ENCODE measurements at places on chromosomes 5 and 9.

- no peak for DNase-seq
Measured at GRCh38 chr5:95641741-95642220, 4.8 kb upstream of the RFESD start.

DNA sequence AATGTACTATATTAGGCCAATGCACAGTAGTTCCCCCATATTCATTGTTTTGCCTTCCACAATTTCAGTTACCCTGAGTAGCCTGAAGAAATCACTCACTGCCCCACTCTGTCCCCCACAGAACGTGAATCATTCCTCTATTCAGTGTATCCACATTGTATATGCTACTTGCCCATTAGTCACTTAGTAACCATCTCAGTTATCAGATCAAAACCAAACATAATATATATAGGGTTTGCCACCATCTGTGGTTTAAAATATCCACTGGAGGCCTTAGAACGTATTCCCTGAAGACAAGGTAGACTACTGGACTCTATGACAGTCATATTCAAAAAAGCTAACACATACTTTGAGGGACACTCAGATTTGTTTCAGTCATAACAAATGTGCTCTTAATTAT lies 465.7 kb upstream of the RGMB start:
- DNase-seq, result no peak

- no peak for DNase-seq
Measured at GRCh38 chr9:96241391-96241809, 60.6 kb downstream of the HSD17B3 start.

DNA sequence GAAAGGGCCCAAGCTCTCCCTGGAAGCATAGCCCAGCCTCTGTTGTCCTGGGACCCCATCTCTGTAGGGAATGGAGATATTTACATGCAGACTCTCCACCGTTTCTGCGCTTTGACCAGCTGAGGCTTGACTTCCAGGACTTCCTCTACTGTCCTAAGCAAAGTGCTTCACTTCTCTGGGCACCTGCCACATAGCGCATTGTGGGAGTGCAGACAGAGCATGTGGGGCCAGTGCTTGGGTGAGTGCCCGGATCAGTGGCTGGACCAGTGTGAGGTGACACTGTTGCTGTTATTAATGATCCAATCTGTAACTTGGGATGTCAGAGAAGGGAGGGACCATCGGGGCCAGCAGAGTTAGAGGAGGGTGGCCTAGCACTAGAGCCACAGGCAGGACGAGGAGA lies 10.5 kb downstream of the CXCL14 start:
- DNase-seq, result no peak

DNA sequence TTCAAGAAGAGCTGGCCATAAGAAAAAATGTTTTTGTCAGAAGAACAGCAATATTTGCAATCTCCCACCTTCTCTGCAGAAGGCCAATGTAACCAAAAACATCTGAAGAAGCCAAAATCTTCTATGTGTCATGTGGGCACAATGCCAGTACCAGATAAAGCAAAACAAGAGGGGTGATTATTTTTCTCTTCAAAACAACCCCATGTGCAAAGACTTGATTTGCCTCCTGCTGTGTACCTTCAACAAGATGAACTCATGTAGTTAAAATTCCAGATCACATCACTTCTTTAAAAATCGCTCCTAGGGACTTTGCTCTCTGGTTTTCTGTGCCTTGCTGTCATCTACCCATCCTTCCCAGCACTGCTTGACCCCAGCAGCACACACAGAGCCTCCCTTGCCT lies 134.0 kb upstream of the MAP3K1 start:
- no peak for DNase-seq

All from stimulated activated CD8-positive, alpha-beta memory T cell treated with anti-CD3 and anti-CD28 coated beads, Interleukin-4, amount 100 ng/mL, for 4 hours (primary cell).